ENCODE measurements at places on chromosomes 5 and 9.

GRCh38 chr9:117180896-117181445 is 233.9 kb downstream of the ASTN2 start:
- no peak for DNase-seq

DNA sequence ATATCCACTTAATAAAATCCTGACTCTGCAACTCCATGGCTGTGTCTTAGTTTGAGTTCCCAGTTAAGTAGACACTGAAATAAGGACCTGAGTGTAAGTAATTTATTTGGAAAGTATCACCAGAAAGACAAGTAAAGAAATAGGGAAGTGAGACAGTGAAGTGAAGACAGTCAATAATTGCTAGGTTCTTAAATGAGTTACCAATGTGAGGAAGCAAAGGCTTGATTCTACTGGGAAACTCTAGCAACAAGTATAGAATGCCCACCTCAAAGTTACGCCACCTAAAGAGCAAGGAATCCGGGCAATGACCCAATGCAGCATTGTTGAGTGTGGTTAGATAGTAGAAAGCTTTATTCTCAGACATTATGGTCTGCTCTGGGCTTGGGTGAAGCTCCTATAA is 383.9 kb downstream of the TLR4 start:
- no peak for DNase-seq

DNA sequence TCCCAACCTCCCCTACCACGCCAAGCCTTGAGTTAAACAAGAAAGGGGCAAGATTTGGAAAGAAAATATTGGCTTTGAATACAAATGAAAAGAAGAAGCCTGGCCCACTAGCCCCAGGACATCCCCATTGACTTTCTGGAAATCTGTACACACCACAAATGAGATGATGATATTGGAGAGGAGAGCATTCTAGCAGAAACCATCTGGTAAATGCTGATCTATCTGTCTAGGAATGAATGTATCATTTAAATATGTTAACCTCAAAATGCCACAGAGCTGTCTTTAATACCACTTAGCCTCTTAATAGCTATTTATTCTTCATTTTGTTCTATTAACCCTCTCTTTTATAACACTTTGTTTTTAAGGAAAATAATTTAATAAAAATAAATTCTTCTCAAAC is 270.2 kb upstream of the PDE4D start:
- DNase-seq, result no peak

DNA sequence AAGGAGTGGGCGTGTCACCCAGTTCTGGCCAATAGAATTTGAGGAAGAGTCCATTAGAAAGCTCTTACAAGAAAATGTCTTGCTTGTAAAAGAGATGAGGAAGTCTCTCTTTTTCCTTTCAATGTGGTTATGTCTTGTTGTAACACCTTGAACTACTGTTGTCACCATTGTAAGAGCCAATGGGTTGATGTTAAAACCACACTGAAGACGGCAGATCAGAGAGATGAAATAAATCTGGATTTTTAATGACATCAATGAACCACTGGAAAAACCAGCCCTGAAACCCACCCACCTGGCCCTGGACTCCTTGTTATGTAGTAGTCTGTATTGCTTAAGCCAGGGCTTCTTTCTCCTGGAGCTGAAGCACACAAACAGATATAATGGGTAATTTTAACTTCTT is 83.8 kb upstream of the ERCC6L2 start:
- no peak for DNase-seq

- no peak for DNase-seq
These were observed 4.7 kb downstream of the PDLIM4 start for GRCh38 chr5:132261881-132262845.

- DNase-seq, result no peak
These were observed 45.9 kb upstream of the PCSK1 start for GRCh38 chr5:96478983-96479382.

Data from epithelial cell of esophagus (primary cell).